ENCODE measurements at places on chromosomes 16 and 17. TPM values are rescaled to one million over a fixed set of nuclear protein-coding genes. Genes with fewer than 3 reads are reported as not detected.

GRCh38 chr16:59645194-59645593 lies 911.1 kb upstream of the GOT2 start:
- H3K4me3 ChIP-seq = no peak overlapping the region
- no peak overlapping the region for H3K27ac ChIP-seq
- no peaks in the 10 kb centered on the region for H3K36me3 ChIP-seq
- no peaks in the 10 kb centered on the region for H3K4me1 ChIP-seq
- H3K27me3 ChIP-seq = no peaks in the 10 kb centered on the region

DNA sequence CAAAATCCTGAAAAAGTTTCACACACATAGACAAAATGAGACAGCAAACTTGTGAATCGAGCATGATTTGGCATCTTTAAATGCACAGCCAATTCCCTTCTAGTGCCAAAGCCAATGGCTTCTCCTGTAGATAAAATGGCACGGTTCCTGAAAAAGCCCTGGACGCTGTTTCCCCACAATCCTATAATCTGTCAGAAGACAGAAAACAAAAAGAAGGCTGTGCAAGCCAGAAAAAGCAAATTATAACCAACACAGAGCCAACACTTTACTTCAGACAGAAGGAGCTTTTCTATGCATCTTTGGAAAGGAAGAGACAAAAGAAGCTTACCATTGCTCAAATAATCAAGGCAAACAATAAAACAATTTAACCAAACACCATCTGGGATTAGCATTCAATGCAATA lies 23.8 kb downstream of the FAM222B start:
- no peak for DNase-seq
- H3K36me3 ChIP-seq = peaks cover 4% of the 10 kb centered on the region
- no peak overlapping the region for H3K4me3 ChIP-seq
- no peaks in the 10 kb centered on the region for H3K4me1 ChIP-seq
- no peak overlapping the region for H3K27ac ChIP-seq

DNA sequence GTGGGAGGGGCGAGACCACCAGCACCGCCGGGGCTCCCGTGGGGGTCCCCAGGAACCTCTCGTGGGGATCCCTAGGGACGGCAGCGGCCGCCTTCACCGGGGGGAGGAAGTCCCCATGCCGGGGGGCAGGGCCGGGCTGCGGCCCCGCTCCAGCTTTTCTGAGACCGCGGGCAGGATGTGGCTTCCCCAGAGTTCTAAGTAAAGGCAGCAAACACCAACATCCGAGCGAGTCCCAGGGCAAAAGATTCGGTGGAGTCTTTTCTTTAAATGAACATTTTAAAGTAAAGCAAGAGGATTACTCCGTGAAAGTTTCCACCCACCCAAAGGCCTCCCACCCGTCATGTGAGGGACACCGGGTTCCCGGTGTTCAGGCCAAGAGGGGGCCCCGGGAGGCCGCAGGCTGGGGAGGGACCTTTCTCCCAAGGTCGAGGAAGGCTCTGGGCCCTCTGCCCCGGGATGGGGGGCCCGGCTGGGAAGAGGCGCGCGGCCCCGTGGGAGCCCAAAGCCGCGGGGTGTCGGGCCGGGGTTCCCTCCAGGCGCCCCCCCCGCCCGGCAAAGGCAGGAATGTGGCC lies 137.2 kb upstream of the RPH3AL start:
- no peaks in the 10 kb centered on the region for H3K36me3 ChIP-seq
- H3K27me3 ChIP-seq = no peaks in the 10 kb centered on the region
- H3K27ac ChIP-seq = peak overlapping the region; percentile 82
- peaks cover 41% of the 10 kb centered on the region for H3K4me1 ChIP-seq

DNA sequence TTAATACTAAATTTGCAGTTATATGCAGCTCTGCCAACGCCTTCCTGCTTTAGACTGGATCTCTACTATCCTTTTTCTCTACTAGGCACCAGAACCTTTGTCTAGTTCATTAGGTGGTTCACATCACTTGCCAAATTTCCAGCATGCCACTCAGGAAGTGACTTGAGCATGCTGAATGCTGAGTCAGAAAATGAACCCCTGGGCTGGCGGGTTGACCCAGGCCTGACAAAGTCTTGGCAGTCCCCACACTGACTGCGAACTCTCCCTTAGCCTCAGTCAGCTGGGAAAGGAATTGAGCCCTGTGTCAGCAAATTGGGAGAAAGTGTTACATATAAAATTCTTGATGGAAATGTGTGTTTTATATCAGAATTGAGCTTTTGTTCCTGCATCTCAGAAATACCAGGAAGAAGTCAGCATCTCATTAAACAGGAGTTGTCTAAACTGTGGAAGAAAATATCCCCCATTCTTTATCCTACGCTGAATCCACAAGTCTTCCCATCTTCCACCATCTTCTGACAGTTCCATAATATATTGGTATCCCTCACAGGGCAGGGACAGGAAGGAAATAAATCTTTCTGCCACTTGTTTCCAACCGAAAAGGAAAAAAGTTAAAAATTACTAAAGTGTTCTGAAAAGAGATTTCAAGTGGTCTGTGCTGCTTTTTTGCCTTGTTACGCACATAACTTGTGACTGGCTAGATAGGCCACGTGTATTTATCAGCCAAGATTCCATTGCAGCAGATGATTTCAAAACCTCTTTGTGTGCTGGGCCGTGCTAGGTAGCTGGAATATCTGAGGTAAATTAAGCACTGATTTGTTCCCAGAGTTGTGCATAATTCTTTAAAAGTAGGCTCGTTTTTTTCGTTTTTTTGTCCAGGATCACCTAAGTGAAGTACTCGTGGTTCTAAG lies 16.7 kb upstream of the SLC12A3 start:
- peak overlapping the region; percentile 59 for H3K27ac ChIP-seq
- peak; percentile 38 for DNase-seq
- no peak overlapping the region for H3K4me3 ChIP-seq
- peaks cover 17% of the 10 kb centered on the region for H3K36me3 ChIP-seq
- peaks cover 4% of the 10 kb centered on the region for H3K4me1 ChIP-seq
- H3K27me3 ChIP-seq = no peaks in the 10 kb centered on the region

CLEC3A gene
- total RNA-seq = not detected
